ENCODE measurements at places on chromosomes 7 and 10.

- no peak for DNase-seq
Measured at GRCh38 chr10:128156999-128157755, 31.0 kb upstream of the MKI67 start.

DNA sequence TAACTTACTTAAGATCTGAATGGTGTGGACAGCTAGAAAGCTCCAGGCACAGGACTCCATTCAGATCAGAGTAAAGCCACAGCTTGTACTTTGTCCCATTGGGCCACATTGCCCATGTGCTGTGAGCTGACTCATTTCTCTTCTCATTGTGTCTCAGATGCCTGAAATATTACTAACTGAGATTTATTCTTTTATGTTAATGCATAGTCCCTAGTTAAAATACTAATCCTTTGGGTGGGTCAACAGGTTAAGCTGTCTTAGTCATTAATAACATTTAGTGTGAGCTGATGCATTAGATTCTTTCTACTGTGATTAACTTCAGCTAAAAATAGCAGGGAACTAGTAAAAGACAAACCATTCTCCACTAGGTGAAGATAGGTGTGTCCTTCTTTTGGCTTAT, 104.7 kb upstream of the ARMC3 start:
- no peak for DNase-seq

DNA sequence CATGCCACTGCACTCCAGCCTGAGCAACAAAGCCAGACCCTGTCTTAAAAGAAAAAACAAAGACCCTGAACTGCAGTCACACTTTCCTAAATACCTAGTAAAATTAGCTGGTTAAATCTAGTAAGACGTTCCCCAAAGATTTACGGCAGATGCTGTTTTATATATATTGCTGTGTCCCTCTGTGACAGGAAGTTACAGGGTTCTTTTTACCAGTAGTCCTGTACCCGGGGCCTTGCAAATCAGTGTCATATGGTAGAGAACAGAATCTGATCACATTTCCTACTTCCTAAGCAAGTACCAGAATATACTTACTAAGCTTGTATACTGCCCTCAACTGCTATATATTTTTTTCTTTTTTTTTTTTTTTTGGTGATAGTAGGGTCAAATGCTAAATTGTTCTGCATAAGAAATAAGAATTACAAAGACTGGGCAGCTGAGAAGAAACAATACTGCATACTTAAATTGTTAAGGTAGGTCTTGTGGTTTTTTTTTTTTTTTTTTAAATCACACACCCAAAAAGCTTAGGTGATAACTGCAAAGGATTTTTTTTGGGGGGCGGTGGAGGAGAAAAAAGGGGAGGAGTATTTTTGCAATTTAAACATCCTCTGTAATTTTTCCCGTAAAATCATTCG, 27.3 kb upstream of the KMT2E start:
- DNase-seq = no peak

- no peak for DNase-seq
Measured at GRCh38 chr7:86320341-86320740, 323.4 kb upstream of the GRM3 start.

- no peak for DNase-seq
Measured at GRCh38 chr7:51027935-51028830, 245.5 kb upstream of the GRB10 start.

- DNase-seq = no peak
Measured at GRCh38 chr7:47452295-47452694, 129.6 kb downstream of the TNS3 start.

- DNase-seq = no peak
Measured at GRCh38 chr7:95322396-95322795, 1.9 kb downstream of the PON1 start.

DNA sequence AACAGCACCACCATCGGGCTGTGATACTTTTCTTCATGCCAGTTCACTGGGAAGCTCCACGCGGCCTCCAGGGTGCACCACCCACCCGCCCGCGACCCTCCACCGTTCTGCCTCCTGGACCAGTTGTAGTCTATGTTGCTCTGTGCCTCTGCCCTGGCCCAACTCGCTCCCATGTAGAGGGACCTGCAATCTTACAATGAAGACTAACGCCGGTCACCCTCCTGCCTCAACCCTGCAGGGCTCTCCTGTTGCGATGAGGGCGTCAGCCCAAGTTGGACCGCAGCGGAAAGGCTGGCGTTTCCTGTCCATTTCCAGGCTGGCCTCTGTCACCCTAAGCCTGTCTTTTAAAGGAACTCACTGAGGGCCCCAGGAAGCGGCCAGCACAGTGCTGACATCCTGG, 34.9 kb downstream of the IL15RA start:
- DNase-seq = no peak

DNA sequence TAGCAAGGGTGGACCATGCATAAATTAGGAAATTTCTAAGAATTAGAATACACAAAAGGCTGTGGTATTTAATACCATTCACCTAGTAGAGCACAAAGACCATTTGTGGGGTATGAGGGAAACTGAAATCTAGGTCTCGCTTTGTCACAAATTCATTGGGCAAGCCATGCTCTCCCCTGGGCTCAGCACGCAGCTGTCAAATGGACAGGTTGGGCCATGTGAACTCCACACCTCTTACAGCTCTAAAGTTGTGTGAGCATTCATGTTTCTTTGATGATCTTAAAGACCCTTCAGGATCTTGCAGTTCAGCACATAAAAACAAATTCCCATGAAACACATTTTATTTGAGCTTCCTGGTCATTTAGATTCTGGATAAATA, 121.3 kb downstream of the CHN2 start:
- no peak for DNase-seq

DNA sequence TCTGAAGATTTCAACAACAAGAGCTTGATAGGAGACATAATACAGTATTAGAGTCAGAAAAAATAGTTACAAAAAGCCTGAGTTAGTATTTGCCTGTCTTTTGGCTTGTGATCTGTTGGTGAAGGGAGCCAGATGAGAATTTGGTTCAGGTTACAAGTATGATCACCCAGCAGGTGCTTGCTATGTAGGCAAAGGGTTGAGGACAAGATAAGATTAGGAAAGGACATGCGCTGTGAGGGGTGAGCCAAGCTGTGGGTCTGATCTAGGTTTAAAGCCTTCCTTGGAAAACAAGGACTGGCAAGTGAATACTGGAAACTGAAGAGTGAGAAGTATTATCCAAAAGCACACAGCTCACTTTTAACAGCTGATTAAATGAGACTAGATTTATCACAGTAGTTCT, 28.7 kb upstream of the CD36 start:
- DNase-seq = no peak

Measured in stimulated activated CD4-positive, alpha-beta T cell treated with anti-CD3 and anti-CD28 coated beads, Interleukin-1b, Interleukin-23, amount 100 ng/mL, for 1 hour (primary cell).